B cell (primary cell): ENCODE measurements at places on chromosomes 4 and X. TPM values are rescaled to one million over a fixed set of nuclear protein-coding genes. Genes with fewer than 3 reads are reported as not detected.

INPP4B gene
- 0.02 TPM in 1 of 2 replicates, not detected in the other for total RNA-seq

SMIM10 gene
- total RNA-seq, result 0.37 and 1.0 TPM in 2 replicates

DNA sequence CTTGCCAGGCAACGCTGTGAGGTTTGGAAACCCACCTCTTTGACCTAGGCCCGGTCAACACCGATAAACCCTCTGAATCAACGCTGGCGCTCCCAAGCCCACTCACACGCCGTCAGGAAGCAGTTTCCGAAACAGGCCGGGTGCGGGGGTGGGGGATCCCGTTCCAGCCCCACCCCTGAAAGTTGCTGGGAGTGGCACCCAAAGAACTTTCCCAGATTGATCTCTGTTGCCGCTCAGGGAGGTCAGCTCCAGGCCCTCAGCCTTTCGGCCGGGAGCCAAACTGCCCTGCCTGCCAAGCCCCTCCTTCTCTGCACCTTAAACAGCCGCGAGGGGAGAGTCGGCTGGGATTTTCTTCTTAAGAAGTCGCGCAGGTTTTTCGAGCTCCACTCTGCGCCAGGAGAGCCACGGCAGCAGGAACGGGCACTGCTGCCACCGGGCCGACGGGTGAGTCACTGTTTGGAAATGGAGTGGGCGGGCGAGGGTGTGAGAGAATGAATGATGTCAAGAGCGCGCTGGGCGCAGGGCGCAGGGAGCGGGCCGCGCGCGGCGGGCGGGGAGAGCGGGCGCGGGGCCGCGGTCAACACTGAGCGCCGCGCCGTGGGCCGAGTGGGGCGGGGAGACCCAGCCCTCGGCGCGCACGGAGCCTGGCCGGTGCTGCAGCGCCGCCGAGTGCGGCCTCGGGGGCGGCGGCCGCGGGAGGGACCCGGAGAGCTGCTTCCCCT, at the start of gene SGMS2:
Gene SGMS2 (plus strand): TSS at position 583 of the 722 bp plus-strand sequence. CDS start 70,622 bp downstream, outside the sequence.
- no peak within 1 kb of the TSS for H3K4me3 ChIP-seq
- peaks cover 11% of the 10 kb centered on the region for H3K4me1 ChIP-seq
- no peak within 1 kb of the TSS for H3K27ac ChIP-seq
- DNase-seq, result peak; percentile 11
- H3K27me3 ChIP-seq, result peaks cover 11% of the 10 kb centered on the region
- no peaks in the 10 kb centered on the region for H3K36me3 ChIP-seq

DNA sequence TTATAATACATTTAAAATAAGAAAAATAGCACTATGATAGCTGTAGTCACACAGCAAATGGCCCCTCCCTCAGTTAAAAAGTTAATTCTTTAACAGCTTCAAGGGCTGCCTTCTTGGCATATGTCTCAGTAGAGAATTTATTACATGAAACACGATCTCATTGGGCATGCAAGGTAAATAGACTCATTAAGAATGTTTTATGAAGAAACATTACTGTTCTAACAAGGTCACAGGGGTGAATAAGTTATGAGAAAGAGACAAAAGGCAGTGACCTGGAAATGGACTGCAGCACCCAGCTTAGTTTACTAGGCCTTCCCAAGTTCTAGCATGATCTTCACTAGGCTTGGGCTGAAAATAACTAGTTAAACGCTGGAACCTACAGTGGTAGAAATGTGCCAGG, 277.7 kb downstream of the NR3C2 start:
- no peak overlapping the region for H3K4me3 ChIP-seq
- H3K27ac ChIP-seq, result no peak overlapping the region
- no peaks in the 10 kb centered on the region for H3K36me3 ChIP-seq
- DNase-seq, result no peak
- no peaks in the 10 kb centered on the region for H3K4me1 ChIP-seq

DNA sequence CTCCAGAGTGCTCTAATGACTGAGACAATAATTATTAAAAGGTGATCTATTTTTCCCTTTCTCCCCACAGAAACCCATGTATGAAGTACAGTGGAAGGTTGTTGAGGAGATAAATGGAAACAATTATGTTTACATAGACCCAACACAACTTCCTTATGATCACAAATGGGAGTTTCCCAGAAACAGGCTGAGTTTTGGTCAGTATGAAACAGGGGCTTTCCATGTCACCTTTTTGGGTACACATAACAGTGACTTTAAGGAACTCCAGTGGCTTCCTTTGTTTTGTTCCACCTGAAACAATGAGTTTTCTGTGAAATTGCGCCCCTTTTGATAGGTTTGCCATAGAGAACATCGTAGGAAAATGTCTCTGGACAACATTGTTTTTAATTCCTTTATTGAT, 69.6 kb downstream of the KIT start:
- DNase-seq, result peak; percentile 25
- no peaks in the 10 kb centered on the region for H3K27me3 ChIP-seq
- no peaks in the 10 kb centered on the region for H3K36me3 ChIP-seq
- no peak overlapping the region for H3K27ac ChIP-seq
